ENCODE measurements at places on chromosomes 4 and X.

DNA sequence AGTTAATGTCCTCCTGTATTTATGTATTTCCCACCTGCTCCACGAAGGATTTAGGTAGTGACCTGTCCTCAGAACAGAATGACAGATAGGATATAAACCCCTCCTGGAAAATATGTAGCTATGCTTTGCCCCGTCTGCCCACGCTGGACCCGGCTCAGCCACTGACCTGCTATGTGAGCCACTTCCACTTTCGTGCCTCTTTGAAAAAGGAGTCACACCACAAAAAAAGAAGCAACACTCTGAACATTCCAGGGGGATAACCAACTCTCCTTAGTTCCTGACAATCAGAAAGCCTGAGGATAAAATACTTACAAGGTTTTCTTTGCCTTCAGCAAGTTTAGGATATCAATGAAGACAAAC lies 11.1 kb downstream of the ACSL1 start:
- no peak for DNase-seq

DNA sequence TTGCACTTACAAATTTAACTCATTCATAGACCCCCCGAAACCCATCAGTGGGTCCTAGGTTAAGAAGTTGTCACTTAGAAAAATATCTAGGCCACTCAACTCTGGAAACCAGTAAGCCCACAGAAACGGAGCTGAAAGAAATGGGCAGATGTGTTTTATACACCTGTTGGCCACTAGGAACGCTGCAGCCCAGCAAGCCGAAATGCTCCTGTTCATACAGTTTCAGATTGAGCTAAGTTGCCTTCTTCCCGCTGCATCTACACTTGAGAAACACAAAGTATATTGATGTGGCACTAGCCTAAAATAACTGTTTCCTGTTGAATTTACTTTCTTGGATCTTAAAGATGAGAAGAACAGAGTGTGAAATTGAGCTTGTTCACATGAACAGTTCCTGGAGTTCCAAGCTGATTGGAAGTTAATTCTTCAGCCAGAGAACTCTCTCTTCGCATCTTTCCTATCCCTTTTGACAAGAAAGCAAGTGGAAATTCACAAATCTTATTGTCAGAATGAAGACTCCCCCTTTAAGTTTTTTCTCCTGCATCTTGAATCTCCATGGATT lies 174.1 kb downstream of the RBMX2 start:
- no peak for DNase-seq

- DNase-seq = peak; percentile 33
These were observed 126.7 kb downstream of the DHRSX start for GRCh38 chrX:2374086-2374485.

GRCh38 chr4:12488672-12489071 lies 995.5 kb downstream of the RAB28 start:
- DNase-seq = no peak

- no peak for DNase-seq
These were observed 6.7 kb upstream of the CITED1 start for GRCh38 chrX:72312311-72312940.

GRCh38 chrX:136810493-136810892 lies 29.8 kb upstream of the ARHGEF6 start:
- DNase-seq = peak; percentile 53

GRCh38 chrX:54357414-54358377 lies at the start of gene WNK3:
Gene WNK3, minus strand, starts transcription at chrX:54358046.
- peak; percentile 67 for DNase-seq

GRCh38 chr4:140255467-140255866 lies 101.5 kb upstream of the MAML3 start:
- no peak for DNase-seq

- DNase-seq = no peak
These were observed 7.3 kb downstream of the PPP1R3F start for GRCh38 chrX:49276671-49277534.

- no peak for DNase-seq
These were observed 41.5 kb downstream of the HHIP start for GRCh38 chr4:144687466-144687865.

- DNase-seq = no peak
These were observed 75.8 kb downstream of the FAM53A start for GRCh38 chr4:1608196-1608820.

GRCh38 chr4:137310166-137310565 lies 222.1 kb downstream of the PCDH18 start:
- no peak for DNase-seq

DNA sequence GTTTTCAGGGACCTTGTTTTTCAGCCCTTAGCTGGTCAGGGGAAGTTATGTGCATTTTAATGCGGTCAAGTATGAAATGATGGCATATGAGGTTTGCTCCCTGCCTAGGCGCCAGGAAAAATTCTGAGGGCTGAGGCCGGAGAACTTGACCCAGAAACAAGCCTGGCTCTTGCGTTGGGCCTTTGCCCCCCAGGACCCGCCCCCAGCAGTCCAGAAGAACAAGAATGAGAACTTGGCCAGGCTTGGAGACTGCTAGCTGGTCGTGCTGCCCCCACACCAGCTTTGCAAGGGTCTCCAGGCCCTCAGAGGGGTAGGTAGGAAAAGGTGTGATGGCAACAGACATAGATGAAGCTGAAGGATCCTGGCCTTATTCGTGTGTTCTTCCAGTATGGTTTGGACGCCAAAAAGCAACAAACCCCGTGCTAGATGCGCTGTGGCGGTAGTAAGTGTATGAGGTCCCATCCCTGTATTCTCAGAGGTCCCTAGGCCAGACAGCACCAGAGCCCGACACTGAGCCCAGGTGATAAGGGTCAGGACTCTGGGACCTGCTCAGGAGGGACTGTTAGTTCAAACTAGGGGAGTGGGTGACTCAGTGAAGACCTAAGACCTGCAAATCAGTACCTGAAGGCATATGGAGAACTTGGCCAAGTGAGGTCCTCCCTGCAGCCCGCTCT lies 10.5 kb downstream of the NKX3-2 start:
- DNase-seq = no peak

- DNase-seq = peak; percentile 52
These were observed 81.1 kb downstream of the FAT1 start for GRCh38 chr4:186642530-186642929.

GRCh38 chr4:32569861-32570260 lies 1849.7 kb downstream of the PCDH7 start:
- DNase-seq = peak; percentile 7

- DNase-seq = no peak
These were observed 63.2 kb downstream of the QDPR start for GRCh38 chr4:17448689-17449088.

DNA sequence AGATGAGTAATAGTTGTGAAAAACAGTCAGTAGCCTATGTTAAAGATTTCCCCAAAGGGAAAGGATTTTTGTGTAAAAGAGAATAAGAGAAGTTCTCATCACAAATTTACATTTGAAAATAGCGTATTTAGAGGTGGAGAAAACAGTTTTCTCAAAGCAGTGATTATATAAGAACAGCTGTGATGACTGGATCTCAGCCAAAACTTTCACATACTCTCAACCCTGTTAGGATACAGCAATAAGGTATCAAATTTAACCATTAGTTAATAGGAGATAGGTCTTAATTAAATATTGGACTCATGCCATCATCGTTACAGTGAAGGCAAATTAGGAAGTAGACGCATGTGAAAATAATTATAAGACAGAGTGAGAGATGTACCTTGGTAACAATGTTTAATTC lies 622.7 kb downstream of the PCDH18 start:
- DNase-seq = no peak

- no peak for DNase-seq
These were observed 74.1 kb downstream of the SMARCA1 start for GRCh38 chrX:129449148-129449547.

DNA sequence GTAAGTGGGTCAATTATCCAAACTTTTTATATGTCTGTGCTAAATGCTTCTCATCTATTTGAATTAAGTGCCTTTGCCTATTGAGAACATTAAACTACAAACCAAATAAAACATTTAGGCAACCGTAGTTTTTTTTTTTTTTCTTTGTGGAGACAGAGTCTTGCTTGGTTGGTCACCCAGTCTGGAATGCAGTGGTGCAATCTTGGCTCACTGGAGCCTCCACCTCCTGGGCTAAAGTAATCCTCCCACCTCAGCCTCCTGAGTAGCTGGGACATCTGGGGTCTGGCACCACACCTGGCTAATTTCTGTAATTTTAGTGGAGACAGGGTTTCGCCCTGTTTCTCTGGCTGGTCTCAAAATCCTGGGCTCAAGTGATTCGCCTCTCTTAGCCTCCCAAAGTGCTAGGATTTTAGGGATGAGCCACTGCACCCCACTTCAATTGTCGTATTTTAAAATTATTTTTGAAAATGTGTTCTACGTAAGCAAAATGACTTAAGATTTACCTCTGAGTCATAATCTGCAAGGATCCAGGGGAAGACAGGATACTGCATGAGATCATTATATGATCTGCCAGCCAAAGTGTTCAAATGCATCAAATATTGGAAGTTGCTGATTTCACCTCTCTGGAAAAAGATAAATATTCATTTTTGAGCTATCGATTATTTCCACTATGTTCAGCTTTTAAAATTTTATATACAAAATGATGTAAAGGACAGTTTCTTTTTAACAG lies 125.6 kb downstream of the CDS1 start:
- peak; percentile 59 for DNase-seq

GRCh38 chr4:103996064-103996463 lies 276.3 kb upstream of the TACR3 start:
- no peak for DNase-seq

- DNase-seq = no peak
These were observed 748.9 kb upstream of the MAGEB2 start for GRCh38 chrX:29466456-29466855.

DNA sequence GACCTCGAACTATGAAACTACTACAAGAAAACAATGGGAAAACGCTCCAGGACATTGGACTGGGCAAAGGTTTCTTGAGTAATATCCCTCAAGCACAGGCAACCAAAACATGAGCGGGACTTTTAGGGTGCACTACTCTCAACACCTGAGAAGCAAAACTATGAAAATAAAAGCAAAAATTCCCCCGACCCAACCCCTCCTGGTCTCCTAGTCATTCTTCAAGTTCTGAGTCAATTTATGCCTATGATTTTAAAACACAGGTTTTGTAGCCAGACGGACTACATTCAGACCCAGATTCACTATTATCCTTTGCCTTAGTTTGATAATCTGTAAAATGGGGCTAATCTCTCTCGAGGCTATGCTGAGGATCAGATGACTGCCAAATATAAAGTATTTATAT lies 97.0 kb downstream of the SOWAHB start:
- no peak for DNase-seq
